ENCODE measurements at places on chromosomes 12 and 14.
A peak's percentile ranks its signal among the peaks of the same experiment; 100 is the strongest.

- no peak for DNase-seq
These were observed 34.6 kb upstream of the NFKBIA start for GRCh38 chr14:35438910-35439713.

DNA sequence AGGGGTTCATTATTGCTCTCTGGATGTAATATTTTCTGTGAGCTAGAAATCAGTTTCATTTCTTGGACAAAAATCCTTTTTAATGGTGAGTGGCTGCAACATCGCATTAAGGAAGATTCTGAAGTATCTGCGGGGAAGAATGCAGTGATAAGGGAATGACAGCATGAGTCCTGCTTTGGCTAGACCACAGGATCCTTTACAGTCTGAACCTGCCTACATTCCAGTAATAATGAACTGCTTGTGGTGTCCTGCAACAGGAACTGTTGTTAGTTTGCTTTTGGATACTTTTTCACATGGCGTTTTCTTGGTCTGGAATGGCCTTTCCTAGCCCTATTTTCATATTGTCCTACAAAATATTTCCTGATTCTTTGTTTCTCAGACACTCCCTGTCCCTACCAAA lies 15.7 kb downstream of the MDM2 start:
- DNase-seq, result no peak

DNA sequence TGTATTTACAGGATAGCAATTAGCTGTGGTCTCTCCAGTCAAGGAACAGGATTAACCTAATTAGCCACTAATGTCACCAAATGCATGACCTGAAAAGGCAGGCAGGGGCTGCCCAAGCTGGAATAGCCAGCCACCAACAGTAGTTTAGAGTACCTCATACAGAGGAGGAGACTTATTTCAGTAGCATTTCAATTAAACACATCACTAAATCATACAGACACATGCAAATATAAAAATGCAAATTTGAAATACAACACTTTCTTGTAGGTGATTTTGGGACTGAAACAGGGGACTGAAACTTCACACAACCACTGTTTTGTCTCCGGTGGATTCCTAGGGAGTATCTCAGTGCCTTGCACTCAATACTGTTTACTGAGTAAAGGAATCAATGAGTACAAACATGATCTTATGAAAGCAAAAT lies 636 bp upstream of the IFNG-AS1 start:
- no peak for DNase-seq

GRCh38 chr14:80212023-80212397 lies 706 bp upstream of the DIO2 start:
- DNase-seq, result no peak

- no peak for DNase-seq
These were observed 217.8 kb upstream of the BMP4 start for GRCh38 chr14:54174457-54174856.

GRCh38 chr14:68231898-68232297 lies 412.3 kb downstream of the RAD51B start:
- no peak for DNase-seq

- DNase-seq, result no peak
These were observed 82.6 kb downstream of the ERC1 start for GRCh38 chr12:1073652-1074051.

DNA sequence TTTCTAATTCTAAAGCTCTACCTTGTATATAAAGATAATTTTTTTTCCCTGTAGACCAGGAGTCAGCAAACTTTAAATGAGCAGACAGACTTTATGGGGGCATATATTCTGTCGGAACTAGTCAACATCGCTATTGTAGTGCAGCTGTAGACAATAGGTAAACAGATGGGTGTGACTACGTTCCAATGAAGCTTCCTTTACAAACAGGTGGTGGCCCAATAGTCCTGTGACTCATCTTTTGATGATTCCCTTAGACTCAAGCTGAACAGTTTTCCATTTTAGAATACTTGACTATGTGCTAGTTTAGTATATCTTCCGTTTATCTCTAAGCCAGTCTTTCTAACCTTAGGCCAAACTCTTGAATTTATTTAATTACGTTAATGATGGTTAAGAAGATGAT lies 16.3 kb downstream of the MUCL1 start:
- DNase-seq, result no peak

DNA sequence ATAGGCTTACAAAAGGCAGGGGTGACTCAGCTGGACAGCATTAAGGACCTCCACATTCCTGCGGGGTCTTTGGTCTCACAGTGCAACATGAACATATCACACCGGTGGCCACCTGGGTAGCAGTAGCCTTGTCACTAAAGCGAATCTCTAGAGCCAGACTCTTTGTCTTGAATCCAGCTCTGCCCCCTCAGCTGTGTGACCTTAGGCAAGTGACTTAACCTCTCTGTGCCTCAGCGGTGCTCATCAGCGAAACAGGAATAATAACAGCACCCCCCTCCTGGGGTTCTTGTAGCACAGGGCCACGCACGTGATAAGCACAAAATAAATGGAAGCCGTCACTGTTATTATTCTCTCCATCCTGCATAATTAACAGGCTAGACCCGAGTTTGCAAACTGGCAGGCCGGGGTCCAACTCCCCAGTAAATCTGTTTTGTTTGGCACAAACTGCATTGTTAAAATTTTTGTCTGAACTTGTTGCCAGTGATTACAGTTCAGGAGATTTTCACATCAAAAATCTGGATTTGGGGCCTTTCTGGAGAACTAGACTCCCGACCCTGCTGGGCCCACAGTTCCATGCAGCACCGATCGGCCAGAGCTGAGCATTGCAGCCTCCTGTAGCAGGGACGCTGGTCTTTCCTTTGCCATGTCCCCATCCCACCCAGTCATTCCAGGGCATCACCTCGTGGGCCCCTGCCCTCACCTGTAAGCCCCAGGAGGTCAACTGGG lies 174.8 kb downstream of the PHETA1 start:
- DNase-seq, result no peak

DNA sequence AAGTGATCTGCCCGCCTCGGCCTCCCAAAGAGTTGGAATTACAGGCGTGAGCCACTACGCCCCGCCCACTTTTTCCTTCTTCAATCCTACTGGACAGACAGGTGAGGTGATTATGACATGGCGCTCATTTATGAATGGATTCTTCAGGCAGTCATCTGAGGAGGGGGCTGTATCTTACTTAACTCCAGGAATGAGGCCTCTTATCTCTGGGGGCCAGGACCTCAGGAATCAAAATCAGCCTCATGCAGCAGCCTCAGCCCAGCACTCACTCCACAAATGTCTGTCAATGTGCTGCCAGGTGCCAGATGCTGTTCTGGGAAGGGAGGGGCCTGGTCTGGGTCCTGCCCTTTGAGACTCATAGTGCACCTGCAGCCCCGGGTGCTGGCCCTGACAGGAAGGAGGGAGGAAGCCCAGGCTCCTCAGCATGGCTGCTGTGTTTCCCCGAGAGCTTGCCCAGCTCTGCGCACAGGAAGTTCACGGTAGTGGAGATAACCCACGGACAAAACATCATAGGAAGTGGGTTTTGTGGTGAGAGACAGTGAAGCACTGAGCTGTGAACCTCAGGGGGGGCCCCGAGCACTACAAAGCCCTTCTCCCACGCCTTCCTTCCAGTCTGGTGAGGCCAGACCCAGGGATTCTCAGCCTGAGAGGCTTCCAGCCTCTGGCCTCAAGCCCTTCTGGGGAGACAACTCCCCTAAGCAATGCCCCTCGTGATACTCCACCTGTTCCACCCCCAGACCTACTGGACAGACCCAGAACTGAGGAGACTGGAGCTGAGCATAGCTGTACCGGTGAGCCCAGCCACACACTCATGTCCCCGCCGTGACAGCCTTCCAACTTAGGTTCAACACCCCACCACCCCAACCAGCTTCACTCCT lies 22.3 kb downstream of the GALNT6 start:
- DNase-seq, result peak; percentile 98

GRCh38 chr14:96888158-96888557 lies 91.0 kb downstream of the VRK1 start:
- DNase-seq, result no peak

- DNase-seq, result no peak
These were observed 270.0 kb downstream of the DACT1 start for GRCh38 chr14:58907803-58908202.

DNA sequence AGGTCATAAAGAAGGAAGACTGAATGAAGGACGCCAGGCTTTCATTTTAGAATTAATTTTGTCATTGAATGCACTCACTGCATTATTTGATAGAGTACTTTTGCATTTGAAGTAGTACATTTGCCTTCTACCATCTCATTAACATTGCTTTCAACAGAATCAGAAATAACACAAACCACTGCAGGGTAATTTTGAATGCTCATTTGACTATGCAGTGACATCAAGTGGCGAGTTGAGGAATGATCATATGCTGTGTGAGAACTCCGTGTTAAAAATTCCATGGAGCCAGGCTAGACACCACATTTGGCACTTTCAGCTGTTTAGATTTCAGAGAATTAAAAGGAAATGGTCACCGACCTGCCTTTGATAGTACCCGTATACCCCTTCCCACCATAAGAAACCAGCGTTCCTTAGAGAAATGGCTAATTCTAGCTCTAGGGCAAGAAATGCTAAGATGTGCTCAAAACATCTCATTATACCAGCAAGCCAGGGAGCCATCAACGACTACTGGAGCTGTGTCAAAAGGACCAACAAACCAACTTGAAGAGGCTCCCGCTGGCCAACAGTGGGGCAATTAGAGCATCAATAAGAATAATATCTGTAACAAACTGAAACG lies 16.5 kb downstream of the HEBP1 start:
- no peak for DNase-seq

DNA sequence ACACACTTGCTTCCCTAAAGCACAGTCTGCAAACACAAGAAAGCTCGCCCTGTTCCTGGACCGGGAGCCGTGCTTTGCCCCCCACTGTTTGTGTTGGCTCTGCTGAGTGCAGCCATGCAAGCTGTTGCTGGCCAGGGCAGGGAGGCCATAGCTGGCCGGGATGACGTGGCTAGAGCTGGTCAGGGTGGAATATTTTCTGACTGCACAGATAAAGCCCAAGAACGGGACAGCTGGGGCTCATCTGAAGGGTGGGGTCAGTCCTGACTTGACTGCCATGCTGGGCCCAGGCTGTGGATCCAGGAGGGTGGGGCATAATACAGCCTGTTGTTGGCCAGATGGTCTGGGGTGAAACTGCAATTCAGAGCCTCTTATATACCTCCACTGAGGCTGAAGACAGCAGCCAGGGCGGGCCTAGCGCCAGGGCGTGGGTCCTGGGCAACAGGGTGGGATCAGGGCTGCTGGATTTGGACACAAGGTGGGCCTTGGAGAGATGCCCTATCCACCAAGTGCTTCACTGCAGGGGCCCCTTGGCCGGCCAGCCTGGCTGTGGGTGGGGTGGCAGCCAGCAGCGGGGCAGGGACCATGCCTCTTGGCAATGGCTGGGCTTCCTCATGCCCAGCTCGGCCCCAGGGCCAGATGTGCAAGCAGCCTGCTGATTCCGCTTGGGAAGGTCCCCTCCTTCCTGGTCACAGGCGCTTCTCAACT lies 14.8 kb downstream of the KMT5A start:
- no peak for DNase-seq

DNA sequence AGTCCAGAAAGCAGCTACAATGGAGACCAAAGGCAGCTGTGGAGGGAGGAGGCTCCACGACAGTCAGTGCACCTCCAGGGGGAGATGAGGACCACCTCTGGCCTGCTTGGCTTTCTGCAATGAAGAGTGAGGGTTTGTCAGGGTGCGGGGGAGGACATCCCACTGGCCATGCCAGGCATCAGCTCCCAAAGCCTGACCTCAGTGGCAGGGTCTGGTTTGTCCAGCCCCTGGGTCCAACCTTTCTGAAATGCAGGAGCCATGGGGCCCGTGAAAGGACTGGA lies 35.2 kb downstream of the SLC6A12 start:
- no peak for DNase-seq

DNA sequence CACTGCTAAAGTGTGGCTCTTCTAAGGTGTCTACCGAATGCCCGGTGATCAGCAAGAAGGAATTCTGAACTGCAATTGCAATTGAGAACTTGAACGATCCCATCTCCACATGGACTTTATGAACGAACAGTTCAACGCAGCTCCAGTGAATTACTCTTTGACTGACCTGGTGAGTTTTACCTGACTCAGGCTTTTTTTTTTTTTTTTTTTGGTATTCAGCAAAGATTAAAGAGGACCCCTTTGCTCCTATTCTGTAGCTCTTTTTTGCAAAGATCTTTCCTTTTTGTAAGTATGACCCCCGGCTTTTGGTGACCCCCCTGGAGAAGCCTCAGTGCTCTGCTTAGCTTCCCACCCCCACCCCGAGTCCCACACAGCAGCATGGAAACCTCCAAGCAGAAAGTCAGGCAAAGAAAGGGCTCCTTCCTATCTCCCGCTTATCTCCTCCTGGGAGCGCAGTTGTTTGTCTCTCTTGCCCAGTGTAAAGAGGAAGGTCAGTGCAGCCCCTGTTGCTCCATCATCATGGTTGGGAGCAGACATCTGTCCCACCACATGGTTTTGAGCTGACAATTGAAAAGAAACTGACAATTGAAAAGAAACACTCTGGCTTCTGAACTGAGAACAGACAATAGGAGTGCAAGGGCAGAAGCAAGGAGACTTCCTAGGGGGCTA lies 72.1 kb upstream of the DIO3 start:
- no peak for DNase-seq

DNA sequence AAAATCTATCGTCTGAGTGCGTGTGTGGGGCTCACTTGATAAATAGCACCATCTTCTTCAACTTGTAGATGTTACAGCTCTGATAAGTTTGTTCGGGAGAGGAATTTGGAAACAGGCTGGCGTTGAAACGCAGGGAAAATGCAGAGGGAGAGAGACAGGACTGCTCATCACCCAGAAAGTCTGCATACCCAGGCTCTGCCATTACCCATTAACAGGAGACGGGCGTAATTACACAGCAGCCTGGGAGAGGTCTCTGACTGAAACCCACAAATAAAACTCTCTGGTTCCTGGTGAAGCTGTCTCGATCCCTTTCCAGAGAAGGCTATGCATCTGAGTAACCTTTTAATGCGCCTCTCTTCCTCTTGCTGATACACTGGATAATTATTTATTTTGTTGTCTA lies 547.3 kb downstream of the BCL11B start:
- DNase-seq, result no peak

GRCh38 chr12:11894890-11895289 lies 175.8 kb upstream of the BCL2L14 start:
- no peak for DNase-seq

- no peak for DNase-seq
These were observed 372.2 kb downstream of the TMEM121 start for GRCh38 chr14:105898482-105899010.

- DNase-seq, result no peak
These were observed 35.9 kb downstream of the RBM19 start for GRCh38 chr12:113930249-113930648.

GRCh38 chr12:106120519-106121105 lies 18.1 kb downstream of the NUAK1 start:
- DNase-seq, result no peak

GRCh38 chr12:71303199-71303598 lies 136.4 kb upstream of the LGR5 start:
- no peak for DNase-seq

- no peak for DNase-seq
These were observed 16.9 kb downstream of the BATF start for GRCh38 chr14:75539162-75539560.
